ENCODE measurements at places on chromosomes 4 and X. TPM values are rescaled to one million over a fixed set of nuclear protein-coding genes. Genes with fewer than 3 reads are reported as not detected.

DNA sequence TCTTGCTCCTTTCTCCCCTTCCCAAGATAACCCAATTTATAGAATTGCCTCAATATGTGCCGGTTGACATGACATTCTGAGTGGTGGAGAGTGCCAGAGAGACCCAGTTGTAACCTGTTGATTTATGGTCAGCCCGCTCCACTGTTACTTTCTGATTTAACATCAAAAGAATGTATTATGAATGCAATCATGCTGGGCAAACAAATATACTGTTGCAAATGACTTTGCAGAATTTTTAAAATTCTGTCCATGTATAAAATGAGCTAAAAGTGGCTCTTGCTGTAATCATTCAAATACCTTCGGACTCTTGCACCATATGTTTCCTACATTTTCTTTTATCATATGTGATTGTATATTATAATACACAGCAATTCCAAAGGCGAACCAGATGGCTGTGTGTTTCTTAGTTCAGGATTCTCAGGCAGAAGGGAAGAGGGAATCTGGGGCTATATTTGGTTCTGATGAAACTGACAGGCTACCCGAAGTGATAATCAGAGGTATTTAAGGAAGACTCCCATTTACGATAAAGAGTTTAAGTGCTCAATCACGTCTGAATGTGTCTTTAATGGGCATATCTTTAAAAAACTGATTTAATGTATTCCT lies 131.7 kb downstream of the CLCN4 start:
- peaks cover 1% of the 10 kb centered on the region for H3K27me3 ChIP-seq
- no peak overlapping the region for H3K4me3 ChIP-seq
- no peaks in the 10 kb centered on the region for H3K4me1 ChIP-seq
- no peak for DNase-seq
- H3K27ac ChIP-seq, result no peak overlapping the region
- H3K36me3 ChIP-seq, result no peaks in the 10 kb centered on the region

GRCh38 chr4:60396341-60397049 lies 803.6 kb upstream of the ADGRL3 start:
- peaks cover 2% of the 10 kb centered on the region for H3K4me1 ChIP-seq
- no peaks in the 10 kb centered on the region for H3K36me3 ChIP-seq
- DNase-seq, result no peak
- no peak overlapping the region for H3K27ac ChIP-seq

DNA sequence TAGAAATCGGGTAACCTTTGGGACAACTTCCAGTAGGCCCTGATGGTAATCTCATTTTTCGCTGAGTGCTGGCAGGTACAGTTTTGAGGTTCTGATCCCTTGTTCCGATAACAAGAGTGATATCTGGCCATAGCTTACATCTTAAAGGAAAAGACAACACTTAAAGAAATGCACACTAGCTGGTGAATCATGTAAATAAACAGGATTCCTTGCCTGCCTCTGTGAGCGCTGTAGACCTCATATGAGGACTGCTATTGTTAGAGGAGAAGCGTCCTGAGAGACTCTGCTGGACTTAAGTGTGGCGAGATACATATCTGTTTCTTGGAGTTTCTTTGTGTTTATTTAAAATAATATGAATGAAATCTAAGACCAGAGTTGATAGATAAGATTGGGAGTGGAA lies 149.3 kb upstream of the SLC4A4 start:
- no peak overlapping the region for H3K27ac ChIP-seq
- peaks cover 13% of the 10 kb centered on the region for H3K27me3 ChIP-seq
- H3K4me1 ChIP-seq, result peaks cover 10% of the 10 kb centered on the region

DNA sequence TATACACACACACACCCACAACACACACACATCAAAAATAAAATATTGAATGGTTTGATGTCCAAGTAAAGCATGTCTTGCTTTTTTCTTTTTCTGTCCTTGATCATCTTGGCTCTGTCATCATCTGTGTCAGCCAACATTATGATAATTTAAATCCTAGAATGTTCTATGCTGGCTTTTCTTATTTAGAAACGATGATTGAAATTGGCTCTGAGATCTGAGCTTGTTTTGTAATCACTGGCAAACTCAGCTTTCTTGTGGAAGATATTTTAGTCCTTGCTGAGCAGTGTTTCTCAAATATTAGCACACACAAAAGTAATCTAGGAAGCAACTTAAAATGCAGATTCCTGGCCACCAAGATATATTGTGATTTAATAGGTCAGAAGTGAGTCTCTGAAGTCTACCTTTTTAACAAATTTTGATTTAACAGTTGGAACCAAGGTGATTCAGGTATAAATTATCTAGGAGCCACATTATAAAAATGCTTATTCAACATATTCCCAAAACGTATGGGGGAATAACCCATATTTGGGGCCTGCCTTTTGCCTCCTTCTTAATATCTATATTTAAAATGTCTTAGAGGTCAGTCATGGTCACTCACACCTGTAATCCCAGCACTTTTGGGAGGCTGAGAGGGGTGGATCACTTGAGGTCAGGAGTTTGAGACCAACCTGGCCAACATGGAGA lies 24.0 kb upstream of the DSPP start:
- H3K36me3 ChIP-seq, result no peaks in the 10 kb centered on the region
- no peaks in the 10 kb centered on the region for H3K4me1 ChIP-seq
- DNase-seq, result no peak
- H3K27me3 ChIP-seq, result peaks cover 2% of the 10 kb centered on the region
- no peak overlapping the region for H3K27ac ChIP-seq

DNA sequence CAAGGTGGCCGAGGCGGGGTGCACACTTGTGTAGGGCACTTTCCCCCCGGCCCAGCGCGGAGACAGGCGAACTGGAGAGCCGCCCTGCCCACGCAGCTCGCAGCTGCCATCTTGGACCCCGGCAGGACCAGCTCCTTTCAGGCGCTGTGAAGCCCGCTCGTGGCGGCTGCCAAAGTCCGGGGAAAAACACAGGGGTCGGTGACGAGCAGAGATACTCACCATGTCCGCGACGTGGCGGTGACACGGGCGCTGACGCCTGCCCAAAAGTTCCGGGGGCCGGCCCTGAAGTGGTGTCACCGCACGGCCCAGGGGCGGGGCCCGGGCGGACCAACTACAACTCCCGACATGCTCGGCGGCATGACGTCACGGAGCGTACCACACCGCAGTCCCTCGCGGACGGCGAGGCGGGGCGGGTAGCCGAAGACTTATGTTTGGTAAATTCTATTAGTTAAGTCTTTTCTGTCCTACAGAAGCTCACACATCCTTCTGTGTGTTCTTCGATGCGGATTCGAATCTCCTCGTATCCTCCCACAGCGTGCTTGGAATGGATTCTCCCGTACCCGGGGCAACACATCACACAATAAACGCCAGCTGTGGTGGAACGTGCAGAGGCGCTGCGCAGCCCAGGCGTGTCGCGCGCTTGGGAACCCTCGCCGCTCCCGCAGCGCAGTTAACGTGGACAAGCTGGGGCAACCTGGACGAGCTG lies at the start of gene UFSP2:
Gene UFSP2 (minus strand): TSS at position 318 of the 706 bp plus-strand sequence. CDS start 96 bp downstream, at position 222.
- H3K27me3 ChIP-seq, result peaks cover 9% of the 10 kb centered on the region
- H3K27ac ChIP-seq, result peak within 1 kb of the TSS; percentile 97
- peaks cover 20% of the 10 kb centered on the region for H3K4me1 ChIP-seq
- DNase-seq, result peak; percentile 78
- peaks cover 9% of the 10 kb centered on the region for H3K36me3 ChIP-seq
- peak within 1 kb of the TSS; percentile 90 for H3K4me3 ChIP-seq

GRCh38 chrX:119784747-119785446 lies 6.5 kb downstream of the RPL39 start:
- peaks cover 10% of the 10 kb centered on the region for H3K4me1 ChIP-seq
- H3K4me3 ChIP-seq, result no peak overlapping the region
- no peaks in the 10 kb centered on the region for H3K36me3 ChIP-seq
- no peaks in the 10 kb centered on the region for H3K27me3 ChIP-seq
- H3K27ac ChIP-seq, result peak overlapping the region; percentile 61

DNA sequence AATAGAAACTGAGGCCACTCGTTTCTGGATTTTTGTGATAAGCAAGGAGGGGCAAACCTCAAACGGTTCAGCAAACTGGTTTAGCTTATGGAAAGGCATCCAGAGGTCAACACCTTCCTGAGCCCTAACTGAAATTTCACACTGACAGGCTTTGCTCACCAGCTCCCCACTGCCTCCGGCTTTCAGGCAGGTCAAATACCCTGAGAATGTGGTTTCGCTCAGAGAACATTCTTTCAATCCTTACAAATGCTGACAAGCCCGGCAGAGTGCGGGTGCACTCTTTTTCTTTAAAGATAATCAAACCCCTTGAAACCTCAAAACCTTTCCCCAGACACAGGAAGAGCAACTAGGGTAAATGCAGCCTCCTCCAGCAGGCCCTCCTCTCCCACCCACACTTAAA lies 41.5 kb downstream of the CD40LG start:
- no peak for DNase-seq
- no peak overlapping the region for H3K27ac ChIP-seq
- no peaks in the 10 kb centered on the region for H3K36me3 ChIP-seq
- no peaks in the 10 kb centered on the region for H3K27me3 ChIP-seq

DNA sequence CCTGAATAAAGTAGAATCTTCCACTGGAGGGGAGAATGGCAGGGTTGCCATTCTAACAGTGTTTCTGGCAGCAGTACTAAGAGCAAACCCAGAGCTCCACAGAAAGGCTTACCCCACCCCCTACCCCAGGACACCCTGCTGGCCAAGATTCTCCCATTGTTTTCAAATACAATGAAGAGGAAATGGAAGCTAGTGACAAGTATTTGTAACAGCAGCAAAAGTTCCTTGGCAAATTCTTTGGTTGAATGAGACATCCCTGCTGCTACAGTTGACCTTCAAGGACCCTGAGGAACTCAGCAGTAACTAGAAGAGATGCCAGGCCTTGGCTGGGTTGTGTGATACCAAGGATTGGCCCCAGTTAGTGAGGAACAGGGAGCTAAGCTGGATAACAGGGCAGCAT lies 124.2 kb upstream of the DGKK start:
- H3K4me1 ChIP-seq, result peaks cover 5% of the 10 kb centered on the region
- peak; percentile 27 for DNase-seq
- H3K27me3 ChIP-seq, result peaks cover 2% of the 10 kb centered on the region

DNA sequence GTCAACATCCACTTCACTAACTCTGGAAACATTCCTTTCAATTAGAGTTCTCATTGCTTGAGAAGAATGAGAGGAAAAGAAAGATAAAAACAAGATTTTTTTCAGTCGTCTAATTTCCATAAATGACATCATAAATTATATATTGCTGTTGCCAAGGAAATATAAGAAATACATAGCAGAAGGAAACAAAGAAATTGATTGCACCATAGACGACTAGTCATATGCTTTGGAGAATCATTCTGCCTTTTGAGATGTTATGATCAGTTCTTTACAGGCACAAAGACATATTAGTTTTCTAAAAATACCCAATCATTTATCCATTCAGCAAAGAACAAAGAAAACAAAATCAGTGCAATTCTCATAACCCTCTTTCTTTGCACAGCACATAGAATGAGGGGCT lies 672 bp upstream of the C1QTNF7 start:
- H3K4me1 ChIP-seq, result peaks cover 6% of the 10 kb centered on the region
- no peak overlapping the region for H3K4me3 ChIP-seq
- DNase-seq, result no peak
- H3K27ac ChIP-seq, result no peak overlapping the region
- H3K36me3 ChIP-seq, result no peaks in the 10 kb centered on the region

DNA sequence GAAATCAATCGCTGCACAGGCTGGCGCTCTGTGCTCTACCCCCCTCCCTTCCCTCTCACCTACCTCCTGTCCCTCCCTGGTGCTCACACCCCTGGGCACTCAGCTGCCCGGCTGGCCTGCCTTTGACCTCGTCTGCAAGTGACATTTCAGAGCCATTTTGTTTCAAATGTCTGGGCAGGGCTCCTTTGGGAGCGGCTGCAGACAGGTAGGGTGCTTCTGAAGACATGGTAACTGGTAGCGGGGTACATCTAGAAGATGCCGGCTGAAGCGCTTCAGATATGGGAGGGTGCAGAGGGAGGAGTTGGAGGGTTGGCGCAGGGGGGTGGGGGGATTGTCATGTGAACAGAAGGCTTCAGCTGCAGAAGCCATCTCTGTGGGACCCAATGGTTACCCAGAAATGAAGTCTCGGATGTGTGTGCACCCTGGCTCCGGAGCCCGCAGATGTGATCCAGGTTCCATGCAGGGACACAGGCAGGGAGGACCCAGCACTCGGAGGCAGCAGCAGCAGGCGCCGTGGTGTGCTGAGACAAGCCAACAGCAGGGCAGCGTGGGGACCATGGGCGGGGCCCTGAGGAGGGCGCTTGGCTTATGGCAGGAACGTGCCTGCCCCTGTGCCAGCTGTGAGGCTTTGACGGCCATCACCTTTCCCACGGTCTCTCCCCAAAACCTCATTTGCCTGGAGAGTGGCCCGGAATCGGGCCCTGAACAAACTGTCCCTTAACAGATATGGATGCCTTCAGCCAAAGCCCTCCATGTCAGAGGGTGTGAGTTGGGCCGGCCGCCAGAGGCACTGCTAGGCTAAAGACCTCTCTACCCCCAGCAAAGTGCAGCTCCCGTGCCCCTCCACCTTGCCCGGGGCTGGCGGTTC lies 7.6 kb upstream of the DUSP9 start:
- DNase-seq, result no peak
- H3K27me3 ChIP-seq, result peaks cover 3% of the 10 kb centered on the region
- no peak overlapping the region for H3K27ac ChIP-seq
- no peaks in the 10 kb centered on the region for H3K4me1 ChIP-seq
- H3K36me3 ChIP-seq, result no peaks in the 10 kb centered on the region
- no peak overlapping the region for H3K4me3 ChIP-seq

DNA sequence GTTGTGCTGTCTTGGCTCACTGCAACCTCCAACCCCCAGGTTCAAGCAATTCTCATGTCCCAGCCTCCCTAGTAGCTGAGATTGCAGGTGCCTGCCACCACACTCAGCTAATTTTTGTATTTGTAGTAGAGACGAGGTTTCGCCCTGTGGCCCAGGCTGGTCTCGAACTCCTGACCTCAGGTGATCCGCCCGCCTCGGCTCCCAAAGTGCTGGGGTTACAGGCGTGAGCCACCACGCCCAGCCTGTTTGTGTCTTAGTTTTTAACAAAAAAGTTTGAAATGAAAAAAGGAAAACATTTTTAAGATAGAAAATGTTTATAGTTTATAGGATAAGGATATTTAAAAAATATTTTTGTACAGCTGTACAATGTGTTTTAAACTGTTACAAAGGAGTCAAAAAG lies 62.4 kb downstream of the CAPN6 start:
- H3K27ac ChIP-seq, result no peak overlapping the region
- H3K36me3 ChIP-seq, result no peaks in the 10 kb centered on the region
- no peak overlapping the region for H3K4me3 ChIP-seq
- peaks cover 3% of the 10 kb centered on the region for H3K27me3 ChIP-seq
- no peak for DNase-seq
- H3K4me1 ChIP-seq, result peaks cover 5% of the 10 kb centered on the region

- no peak overlapping the region for H3K4me3 ChIP-seq
- H3K27me3 ChIP-seq, result peaks cover 8% of the 10 kb centered on the region
- peaks cover 14% of the 10 kb centered on the region for H3K36me3 ChIP-seq
- H3K27ac ChIP-seq, result no peak overlapping the region
- DNase-seq, result no peak
- H3K4me1 ChIP-seq, result peaks cover 29% of the 10 kb centered on the region
These were observed 114.1 kb downstream of the SOWAHB start for GRCh38 chr4:76783836-76784235.

DNA sequence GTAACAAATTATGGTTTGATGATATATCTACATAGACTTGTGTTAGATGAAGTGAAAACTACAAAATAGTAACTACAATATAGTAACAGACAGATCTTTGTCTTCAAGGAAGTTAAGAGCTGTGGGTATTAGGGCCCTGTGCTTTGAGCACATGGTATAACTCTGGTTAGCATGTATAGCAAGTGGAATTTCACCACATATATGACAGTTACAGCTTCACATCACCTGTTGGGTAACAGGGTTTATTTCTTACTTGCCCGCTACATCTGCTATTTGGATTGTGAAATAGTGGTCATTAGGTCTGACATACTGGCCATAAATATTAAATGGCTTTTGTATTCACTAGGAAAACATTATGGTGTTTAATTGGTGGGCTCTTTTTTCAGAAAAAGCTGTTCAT lies 20.2 kb downstream of the OFD1 start:
- peaks cover 4% of the 10 kb centered on the region for H3K36me3 ChIP-seq
- no peaks in the 10 kb centered on the region for H3K27me3 ChIP-seq

ZCCHC13 gene
- not detected for total RNA-seq

ZXDA gene
- 3.1 TPM for total RNA-seq

CENPE gene
- total RNA-seq, result 7.3 TPM

PCDH19 gene
- total RNA-seq, result 34.9 TPM

TRIM60 gene
- not detected for total RNA-seq

NAA10 gene
- 85.5 TPM for total RNA-seq
